ENCODE measurements at places on chromosomes 6 and 20. TPM values are rescaled to one million over a fixed set of nuclear protein-coding genes. Genes with fewer than 3 reads are reported as not detected.

DNA sequence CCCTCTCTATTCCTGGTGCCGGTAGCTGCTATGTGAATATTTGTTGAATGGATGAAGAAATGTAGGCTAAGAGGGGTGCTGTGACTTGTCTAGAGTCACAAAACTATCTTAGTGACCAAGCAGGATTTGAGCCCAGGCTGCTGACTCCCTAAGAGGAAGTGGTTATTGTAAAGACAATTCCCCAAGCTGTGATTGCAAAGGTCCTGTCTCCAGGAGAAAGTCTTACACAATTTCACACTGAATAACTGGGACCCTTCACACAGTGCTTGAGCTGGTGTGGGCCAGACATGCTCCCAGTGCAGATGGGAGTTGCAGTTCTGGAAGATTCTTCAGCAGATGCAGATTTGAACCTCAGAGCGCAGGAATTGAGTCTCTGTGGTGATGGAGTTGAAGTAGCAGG lies 38.1 kb downstream of the IYD start:
- no peak for DNase-seq

DNA sequence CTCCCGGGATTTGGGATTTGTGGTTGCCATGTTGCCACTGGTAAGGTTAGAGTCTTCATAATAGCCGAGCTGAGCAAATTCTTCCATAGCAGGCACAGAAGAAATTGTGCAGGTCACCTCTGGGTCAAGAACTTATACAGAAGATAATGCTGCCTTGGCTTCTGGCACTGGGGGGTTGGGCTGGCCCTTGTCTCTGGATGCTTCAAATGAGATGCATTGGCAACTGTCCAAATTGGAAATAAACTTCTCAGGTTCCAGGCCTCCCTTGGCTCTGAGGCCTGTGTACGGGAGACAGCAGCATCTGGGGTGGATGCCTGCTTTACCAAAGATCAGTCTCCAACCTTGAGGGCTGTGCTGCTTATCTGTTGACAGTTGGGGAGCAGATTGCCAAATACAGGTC lies 26.2 kb downstream of the MYO6 start:
- no peak for DNase-seq

GRCh38 chr6:161367472-161367871 lies 93.6 kb upstream of the AGPAT4 start:
- no peak for DNase-seq

Gene IBTK
- 30.7 TPM for total RNA-seq

Gene HCRTR2
- total RNA-seq = not detected

Gene RGS19
- total RNA-seq = 43.2 TPM
